NCI-H1092 (cell line): ENCODE measurements at places on chromosomes 13 and 19.

GRCh38 chr13:66675620-66676019 lies 554.5 kb downstream of the PCDH9 start:
- DNase-seq: no peak

- no peak for DNase-seq
Observed at GRCh38 chr13:90362707-90363106, 984.8 kb upstream of the MIR17HG start.

- no peak for DNase-seq
Observed at GRCh38 chr13:29888306-29888705, 37.9 kb upstream of the UBL3 start.

GRCh38 chr13:101308247-101309013 lies 107.9 kb downstream of the NALCN start:
- DNase-seq: no peak

DNA sequence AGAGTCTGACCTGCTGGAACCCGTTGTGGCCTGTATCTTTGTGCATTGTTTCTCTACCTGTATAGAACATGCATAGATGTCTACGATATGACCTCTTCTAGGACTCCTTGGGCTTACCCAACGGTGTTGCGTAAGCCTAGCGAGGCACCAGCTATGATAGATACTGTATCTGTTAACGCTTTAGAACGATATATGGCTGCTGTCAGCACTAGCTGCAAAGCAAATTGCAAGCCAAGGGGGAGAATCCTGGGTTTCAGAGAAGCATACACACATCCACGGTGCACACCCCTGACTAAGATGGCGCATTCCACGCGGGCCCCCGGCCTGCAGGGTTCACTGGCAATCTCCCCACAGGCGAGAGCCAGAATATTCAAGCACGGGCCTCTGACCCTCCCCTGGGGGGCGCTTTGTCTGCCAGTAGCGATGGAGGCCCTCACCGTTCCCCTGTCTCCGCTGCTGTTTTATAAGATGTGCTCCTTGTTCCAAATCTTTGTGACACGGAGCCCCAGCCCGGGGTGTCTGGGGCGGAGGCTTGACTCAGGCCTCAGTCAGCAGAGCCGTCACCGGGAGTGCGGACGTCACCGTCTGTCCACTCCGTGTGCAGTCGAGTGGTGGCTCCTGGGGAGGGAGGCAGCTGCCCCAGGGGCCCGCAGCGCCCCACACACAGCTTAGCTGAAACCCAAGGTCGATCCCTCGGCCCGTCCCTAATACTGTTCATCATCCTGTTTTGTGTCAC lies 12.9 kb upstream of the RPS15 start:
- DNase-seq: no peak

- no peak for DNase-seq
Observed at GRCh38 chr19:33312065-33312464, 9.7 kb upstream of the CEBPA start.

DNA sequence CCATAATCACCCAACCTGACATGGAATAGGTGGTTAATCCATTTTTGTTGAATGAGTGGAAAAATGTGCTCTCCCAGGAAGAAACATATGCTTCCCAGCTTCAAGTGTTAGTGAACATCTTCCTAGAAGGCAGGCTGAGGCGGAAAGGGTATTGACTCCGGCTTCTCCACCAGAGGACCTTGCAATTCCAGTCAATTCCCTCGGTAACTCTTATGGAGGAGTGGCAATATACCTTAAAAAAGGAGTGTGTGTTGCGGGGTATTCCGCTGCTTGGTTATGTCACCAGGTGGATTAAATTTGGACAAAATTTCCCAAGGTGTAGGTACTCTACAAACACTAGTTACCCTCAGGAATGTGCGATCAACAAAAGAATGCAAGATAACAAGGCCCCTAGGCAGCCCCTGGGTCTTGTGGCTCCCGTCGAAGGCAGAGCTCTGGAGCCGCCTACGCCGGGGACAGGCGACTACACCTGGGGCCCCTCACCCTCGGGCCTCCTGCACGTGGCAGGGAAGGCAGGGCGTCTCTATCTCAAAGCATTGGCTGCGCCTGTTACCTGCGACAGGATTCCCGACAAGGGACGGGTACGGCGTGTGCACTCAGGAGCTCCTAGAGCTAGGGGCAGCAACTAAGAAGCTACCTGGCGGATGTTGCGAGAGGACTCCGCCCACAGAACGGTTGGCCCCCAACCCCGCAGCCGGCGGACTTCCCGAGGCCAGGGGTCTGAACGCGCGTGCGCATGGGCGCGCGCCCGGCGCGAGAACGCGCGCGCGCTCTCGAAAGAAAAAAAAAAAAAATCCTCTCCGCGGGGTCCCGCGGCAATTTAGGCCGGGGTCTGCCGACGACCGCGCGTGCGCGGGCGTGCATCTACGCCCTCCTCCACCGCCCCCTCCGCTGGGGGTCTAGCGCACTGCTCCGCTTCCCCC lies at the start of gene WDR87:
Gene WDR87 (minus strand): TSS at position 649 of the 923 bp plus-strand sequence. CDS start 8,355 bp downstream, outside the sequence.
- peak; percentile 61 for DNase-seq

DNA sequence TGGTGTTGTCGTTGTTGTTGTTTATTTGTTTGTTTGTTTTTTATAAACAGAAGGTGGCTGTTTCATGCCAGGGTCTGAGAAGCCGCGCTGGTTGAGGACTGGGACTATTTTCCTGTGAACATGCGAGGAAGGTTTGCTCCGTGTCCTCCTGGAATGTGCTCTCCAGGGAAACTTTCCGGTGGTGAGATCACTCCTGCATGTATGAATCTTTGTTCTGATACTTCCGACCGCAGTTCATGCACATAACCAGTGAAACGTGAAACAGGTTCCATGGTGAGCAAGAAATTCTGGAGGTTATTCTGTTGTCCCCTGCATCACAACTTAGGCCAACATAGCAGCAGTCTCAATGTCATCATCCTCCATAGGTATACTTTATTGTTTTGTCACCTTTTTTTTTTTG lies 187.6 kb upstream of the ARGLU1 start:
- DNase-seq: no peak

GRCh38 chr19:45962021-45962420 lies 11.6 kb downstream of the NOVA2 start:
- no peak for DNase-seq

DNA sequence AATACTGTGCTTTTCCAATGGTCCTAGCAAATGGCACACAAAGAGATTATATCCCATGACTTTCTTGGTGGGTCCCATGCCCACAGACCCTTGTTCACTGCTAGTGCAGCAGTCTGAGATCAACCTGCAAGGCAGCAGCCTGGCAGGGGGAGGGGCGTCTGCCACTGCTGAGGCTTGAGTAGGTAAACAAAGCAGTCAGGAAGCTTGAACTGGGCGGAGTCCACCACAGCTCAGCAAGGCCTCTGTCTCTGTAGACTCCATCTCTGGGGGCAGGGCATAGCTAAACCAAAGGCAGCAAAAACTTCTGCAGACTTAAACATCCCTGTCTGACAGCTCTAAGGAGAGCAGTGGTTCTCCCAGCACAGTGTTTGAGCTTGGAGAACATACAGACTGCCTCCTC lies 82.9 kb downstream of the ZNF737 start:
- no peak for DNase-seq

DNA sequence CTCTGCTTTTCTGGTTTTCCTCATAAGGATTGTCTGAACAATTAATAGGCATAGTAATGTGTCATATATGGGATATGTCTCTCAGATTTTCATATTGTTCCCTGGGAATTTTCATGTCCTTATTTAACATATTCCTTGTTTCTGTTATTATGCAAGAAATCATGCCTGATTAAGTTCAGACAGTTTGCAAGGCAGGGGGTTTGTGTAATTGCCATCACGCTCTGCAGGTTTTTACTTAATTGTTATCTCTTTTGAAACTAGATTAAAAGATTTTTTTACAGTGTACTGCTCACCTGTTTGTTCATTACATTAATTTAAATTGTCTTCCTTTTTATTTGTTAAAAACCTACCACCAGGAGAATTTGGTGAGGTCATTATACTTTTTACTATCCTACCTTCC lies 1253.2 kb upstream of the PRR20A start:
- DNase-seq: no peak

DNA sequence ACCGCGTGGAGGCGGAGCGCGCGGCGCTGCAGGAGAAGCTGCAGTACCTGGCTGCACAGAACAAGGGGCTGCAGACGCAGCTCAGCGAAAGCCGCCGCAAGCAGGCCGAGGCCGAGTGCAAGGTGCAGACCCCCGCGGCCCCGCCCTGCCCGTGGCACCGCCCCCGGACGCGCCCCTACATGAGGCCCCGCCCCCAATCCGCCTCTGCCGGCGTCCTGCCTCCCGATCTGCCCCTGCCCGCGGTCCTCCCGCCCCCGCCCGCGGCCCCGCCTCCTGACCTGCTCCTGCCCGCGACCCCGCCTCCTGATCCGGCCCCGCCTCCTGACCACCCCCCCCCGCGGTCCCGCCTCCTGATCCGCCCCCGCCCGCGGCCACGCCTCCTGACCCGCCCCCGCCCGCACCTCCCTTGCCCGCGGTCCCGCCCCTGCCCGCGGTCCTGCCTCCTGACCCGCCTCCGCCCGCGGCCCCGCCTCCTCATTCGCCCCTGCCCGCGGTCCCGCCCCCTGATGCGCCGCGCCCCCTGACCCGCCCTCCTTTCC lies 11.7 kb downstream of the PRR36 start:
- no peak for DNase-seq

GRCh38 chr19:47071731-47072130 lies 23.3 kb upstream of the TMEM160 start:
- no peak for DNase-seq

DNA sequence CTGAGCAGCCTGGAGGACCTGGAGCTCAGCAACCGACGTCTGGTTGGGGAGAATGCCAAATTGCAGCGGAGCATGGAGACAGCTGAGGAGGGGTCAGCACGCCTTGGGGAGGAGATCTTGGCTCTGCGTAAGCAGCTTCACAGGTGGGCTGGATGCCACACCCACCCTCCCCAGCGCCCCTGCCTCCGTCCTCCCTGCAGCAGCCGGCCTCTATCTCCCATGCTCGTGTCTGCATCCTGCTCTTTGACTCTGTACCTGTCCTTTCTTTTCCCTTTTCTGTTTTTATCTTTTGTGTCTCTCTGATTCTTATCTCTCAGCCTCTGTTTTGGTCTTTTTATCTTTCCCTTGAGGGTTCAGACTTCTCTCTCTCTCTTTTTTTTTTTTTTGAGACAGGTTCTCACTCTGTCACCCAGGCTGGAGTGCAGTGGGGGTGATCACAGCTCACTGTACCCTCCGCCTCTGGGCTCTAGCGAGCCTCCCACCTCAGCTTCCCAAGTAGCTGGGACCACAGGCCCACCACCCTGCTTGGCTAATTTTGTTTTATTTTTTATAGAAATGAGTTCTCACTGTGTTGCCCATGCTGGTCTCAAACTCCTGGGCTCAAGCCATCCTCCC lies 10.1 kb downstream of the KASH5 start:
- DNase-seq: no peak

- DNase-seq: no peak
Observed at GRCh38 chr13:76148926-76149325, 512.8 kb downstream of the LMO7 start.

GRCh38 chr19:14333101-14333871 lies 48.0 kb upstream of the ADGRE5 start:
- no peak for DNase-seq

DNA sequence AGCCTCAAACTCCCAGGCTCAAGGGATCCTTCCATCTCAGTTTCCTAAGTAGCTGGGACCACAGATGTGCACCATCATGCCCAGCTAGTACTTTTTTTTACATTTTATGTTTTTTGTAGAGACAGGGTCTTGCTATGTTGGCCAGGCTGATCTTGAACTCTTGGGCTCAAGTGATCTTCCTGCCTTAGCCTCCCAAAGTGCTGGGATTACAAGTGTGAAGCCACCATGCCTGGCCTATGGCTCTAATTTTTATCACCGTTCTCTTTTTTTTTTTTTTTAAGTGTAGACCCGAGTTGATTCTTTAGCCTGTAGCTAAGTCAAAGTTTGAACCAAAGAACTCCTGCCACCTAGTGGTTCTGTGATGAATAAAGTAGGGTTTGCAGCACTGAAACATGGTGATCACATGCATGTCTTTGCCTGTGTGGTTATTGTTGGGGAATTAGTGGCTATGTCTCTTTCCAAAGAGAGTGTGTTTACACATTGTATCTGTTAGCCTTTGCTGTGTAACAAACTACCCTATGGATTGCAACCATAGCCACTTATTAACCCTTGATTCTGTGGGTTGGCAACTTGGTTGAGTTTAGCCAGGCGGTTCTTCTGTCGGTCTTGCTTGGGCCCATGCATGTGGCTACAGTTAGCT lies 11.6 kb downstream of the NFILZ start:
- no peak for DNase-seq

- DNase-seq: no peak
Observed at GRCh38 chr19:40231544-40232424, 5.3 kb upstream of the CCNP start.

GRCh38 chr19:13024126-13024950 lies 29.1 kb downstream of the NFIX start:
- peak; percentile 29 for DNase-seq

DNA sequence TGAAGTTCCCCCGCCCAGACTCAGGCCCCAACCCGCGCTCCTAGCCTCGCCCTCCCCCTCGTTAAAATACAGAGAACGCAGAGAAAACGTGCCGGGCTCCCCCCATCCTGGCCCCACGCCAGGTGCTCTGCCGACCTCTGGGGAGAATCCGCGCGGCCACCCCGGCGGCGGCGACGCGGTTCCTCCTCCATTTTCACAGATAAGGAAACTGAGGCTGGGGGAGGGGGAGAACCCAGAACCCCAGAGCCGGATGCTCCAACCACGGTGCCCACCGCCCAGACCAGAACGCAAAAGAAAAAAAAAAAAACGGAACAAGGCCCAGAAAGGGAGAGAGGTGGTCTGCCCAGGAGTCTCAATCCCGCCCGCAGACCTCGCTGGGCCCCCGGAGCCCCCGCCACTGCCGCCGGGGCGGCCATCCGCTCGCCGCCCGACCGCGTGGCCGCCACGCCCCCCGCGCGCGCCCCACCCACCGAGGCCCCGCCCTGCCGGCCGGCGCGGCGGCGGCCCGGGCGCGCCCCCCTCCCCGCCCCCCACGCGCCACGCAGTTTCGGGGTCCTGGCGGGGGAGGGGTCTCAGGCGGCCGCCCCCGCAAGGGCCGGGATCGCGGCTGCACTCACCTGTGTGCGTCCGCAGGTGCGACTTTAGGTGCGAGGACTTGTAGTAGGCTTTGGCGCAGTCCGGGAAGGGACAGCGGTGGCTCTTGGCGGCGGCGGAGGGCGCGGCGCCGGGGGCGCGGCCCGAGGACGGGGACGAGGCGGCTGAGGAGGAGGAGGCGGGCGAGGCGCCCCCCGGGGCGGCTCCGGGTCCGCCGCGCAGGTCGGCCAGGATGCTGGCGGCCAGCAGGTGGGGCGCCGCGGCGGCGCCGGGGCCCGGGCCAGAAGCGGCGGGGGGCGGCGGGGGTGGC lies 703 bp downstream of the KLF16 start:
- DNase-seq: no peak

GRCh38 chr19:812747-813218 lies 9.0 kb downstream of the PLPPR3 start:
- no peak for DNase-seq

- DNase-seq: peak; percentile 76
Observed at GRCh38 chr19:8050274-8051096, 2.1 kb upstream of the CCL25 start.

GRCh38 chr13:49638030-49638743 lies 9.9 kb downstream of the ARL11 start:
- no peak for DNase-seq

DNA sequence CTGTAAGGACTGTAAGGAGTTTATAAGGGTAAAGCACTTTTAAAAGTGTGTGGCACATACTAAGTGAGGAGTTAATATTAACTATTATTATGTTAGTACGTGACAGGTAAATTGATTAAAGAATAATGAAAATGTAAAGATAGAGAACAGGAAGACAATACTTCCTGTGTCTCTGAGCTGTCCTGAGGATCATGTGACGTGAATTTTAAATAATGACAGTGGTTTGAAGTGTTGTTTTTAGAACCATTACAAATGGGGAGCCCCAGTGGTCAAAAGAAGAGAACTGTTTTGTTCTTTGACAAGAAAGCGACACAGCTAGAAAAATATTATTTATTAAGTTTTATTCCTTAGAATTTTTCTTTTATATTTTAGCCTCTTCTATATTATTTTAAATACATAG lies 241.2 kb upstream of the STARD13 start:
- no peak for DNase-seq
